Left forelimb (tissue), 1 donor: ENCODE measurements at places on chromosomes 16 and 17.

DNA sequence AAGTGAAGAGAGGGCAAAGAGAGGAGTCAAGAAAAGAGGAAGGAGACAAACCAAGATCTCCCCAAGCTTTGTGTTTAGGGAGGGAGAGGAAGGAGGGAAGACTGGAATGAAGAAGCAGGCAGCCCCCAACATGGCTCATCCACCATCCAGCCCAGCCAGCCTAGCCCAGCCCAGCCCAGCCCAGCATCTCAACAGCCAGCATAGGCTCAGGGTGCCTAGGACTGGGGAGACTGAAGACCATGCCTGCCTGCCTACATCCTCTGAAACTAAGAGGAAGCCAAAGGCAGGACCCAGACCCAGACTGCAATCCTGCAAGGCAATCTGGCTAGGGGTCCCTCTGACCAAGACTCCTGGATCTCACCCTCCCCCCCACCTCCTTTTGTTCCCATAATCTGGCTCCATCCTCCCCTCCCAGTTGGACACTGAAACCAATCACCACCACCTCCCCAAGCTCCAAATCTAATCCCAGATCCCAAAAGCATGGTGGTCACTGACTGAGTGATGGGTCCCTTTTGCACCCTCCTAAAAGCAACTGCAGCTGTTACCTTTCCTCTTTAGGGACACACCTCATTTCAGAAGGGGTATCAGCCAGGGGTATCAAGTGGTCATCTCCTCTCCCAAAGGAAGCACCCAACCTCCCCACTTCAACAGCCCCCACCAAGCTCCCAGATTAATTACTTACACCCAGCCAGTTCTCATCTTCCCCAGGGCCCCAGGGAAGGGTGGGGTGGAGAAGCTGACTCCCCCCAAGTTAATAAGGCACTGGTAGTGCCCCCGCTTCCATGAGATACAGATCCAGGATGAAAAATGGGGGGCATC, 1.2 kb downstream of the HDAC5 start:
- DNase-seq, result no peak

GRCh38 chr16:83187405-83187804, 560.6 kb downstream of the CDH13 start:
- no peak for DNase-seq

GRCh38 chr17:33682599-33682998, 389.5 kb upstream of the ASIC2 start:
- no peak for DNase-seq

DNA sequence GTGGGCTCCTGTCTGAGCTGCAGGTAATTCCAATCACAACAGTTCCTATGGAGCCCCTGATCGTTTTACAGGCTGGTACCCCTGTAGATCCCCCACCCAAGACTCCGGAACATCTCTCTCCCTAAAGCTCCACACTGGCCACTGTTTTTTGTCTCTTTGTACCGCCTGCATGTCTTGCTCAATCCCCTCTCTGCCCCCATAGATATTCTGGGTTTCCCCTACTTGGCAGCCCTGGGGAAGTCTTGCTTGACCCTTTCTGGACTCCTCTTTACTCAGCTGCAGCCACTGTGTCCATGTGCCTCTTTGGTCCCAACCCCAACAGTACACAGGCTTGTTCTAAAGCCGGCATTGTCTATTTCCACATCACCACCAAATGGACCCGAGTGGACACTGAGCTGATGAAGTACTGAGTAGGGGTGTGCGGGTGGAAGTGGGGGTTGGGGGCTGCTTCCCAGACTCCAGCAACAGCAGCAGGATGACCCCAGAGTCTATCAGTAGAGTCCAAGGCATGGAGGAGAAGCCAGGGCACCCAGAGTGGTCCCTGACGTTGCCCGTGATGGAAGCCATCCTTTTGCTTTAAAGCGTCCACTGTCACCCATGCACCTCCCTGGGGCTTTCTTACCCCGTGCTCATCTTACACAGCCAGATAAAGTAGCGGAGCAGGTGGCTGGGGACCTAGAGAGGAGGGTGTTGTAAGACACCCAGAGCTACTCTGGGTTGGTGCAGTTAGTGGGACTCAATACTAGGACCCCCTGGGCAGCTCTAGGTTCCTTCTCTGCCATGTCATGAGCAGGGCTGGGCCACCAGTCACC, 6.4 kb downstream of the CD300LB start:
- peak; percentile 54 for DNase-seq

DNA sequence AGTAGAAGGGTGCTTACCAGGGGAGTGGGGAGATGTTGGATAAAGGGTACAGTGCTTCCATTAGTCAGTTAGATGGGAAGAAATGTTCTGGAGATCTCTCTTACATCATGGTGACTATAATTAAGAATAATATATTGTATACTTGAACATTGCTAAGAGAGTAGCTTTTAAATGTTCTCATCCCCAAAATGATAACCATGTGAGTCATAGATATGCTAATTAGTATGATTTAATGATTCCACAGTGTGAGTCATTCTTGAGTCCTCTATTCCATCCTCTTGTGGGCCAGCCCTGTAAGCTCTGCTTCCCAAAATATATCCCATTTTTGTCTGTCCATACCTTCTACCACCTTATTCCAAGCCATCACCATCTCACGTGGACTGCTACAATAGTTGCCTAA, 80.6 kb upstream of the CDH11 start:
- no peak for DNase-seq

DNA sequence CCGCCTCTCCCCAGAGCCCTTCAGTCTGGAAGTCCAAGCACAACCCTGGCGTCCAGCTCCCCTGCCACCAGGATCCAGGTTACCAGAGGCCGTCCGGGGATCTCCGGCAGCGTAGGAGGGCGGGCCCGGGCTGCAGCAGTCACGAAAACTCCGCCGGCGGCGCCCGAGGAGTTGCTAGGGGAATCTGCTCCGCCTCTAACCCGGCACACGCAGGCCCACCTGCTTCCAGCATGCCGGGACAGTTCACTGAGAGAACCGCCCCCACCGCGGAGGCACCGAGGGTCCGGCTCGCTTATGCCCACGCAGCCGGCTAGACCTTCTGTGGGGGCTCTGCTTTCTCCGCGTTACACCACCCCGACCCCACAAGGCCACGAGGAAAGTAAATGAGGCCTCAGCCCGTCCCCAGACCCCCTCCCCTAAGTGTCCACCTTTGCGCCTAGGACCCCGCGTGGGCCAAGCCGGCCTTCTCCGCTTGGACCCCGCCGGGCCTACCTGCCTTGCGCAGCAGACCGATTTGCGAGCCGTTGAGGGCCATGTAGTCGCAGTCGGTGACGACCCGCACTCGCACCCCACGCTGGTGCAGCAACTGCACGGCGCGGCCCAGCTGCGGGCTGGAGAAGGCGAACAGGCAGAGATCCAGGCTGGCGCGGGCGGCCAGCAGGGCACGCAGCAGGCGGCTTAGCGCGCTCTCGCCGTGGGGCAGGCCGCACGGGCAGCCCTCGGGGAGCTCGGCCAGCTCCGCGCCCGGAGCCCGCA, 587 bp downstream of the PLD6 start:
- peak; percentile 74 for DNase-seq

GRCh38 chr17:42866631-42867575, 15.9 kb downstream of the AOC3 start:
- no peak for DNase-seq

GRCh38 chr17:80720610-80721577, 176.3 kb downstream of the RPTOR start:
- peak; percentile 55 for DNase-seq

- no peak for DNase-seq
Measured at GRCh38 chr17:44772308-44773045, 13.7 kb downstream of the ADAM11 start.

DNA sequence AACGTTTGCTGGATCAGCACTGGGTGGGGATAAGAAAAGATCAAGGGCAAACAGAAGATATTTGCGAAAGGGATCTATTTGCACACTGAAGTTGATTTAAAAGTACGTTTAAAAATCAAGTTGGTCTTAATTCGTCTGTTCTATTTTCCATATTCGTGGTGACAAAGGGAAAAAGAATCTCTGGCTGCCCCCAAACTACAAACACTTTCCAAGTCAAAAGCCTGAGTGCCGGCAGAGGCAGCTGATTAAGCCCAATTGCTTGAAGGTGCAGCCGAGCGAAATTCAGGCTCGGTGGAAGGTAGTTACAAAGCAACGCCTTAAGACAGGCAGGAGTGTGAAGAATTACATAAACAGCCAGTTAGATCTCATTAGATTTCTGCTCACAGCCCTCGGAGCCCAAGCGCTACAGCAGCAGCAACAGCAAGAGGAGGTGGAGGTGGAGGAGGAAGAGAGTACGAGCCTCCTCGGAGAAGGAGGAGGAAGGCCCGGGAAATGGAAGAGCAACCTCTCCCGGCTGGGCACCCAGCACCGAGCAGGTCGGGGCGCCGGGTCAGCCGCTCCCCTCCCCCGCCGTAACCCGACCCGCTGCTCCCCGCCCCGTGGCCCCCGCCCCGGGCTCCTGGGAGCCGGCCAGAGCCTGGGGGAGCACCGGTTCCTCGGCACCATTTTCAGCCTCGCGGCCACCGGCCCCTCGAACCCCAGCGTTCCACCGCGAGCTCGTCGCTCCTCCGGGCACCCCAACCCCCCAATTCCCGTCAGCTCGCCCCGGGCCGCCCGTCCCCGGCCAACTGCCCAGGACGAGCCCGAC, 890 bp downstream of the TOB1 start:
- DNase-seq, result peak; percentile 78

DNA sequence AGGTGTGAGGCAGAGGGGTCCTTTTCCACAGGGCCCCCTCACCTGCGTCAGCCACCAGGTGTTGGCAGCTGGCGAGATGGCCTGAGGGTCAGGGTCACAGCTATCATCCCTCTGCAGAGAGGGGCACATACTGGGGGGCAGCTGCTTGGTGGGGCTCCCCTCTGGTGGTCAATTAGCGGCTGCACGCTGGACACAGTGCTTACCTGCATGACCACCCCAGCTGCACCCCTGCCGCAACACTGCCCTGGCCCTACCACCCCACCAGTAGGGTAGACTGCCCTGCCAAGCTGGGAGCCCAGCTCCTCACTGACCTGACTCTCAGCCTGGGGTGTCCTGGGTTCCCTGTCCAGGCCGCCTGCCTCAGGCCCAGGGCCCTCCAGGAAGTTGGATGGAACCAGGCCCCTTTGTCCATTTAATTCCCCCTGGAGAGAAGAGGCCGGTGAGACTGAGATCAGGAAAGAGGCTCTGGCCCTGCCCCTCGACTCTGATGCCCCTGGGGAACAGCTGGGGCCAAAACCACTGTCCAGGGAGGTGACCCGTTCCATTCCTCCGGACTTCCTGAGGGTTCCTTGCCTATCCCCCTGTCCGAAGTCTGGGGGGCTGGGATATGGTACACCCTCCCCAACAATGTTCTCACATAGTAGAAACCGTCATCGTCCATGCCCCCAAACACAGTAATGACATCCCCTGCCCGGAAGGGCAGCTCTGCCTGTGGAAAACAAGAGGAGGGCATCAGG, 23.7 kb downstream of the TSPOAP1 start:
- DNase-seq, result no peak

DNA sequence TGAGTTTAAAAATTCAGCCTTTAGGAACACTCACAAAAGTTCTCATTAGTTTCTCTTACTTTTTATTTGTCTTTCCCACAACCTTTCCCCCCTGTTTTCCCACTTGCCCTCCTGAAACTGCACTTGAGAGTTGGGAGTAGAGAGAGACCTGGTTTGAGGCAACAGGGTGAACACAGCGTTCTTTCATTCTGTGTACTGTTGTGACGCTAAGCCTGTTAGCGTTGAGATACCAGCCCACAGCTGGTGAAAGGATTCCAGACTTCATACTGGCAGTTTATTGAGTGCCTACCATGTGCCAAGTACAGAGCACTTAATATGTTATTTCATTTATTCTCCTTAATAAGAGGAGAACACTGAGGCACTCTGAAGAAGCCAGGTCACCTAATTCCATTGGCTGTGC, 10.3 kb downstream of the TNRC6C start:
- no peak for DNase-seq

- no peak for DNase-seq
Measured at GRCh38 chr16:8590811-8591210, 500 bp upstream of the TMEM114 start.

- no peak for DNase-seq
Measured at GRCh38 chr16:21103941-21104860, 46.4 kb downstream of the DNAH3 start.

DNA sequence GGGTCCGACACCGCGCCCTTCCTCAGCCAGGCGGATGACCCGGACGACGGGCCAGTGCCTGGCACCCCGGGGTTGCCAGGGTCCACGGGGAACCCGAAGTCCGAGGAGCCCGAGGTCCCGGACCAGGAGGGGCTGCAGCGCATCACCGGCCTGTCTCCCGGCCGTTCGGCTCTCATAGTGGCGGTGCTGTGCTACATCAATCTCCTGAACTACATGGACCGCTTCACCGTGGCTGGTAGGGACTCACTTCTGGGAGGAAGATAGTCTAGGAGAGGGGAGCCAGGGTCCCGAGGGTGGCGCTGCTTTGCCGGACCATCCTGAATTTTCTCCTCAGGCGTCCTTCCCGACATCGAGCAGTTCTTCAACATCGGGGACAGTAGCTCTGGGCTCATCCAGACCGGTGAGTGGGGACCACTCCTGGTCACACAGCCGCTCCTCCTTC, 601 bp downstream of the SPNS1 start:
- DNase-seq, result no peak

DNA sequence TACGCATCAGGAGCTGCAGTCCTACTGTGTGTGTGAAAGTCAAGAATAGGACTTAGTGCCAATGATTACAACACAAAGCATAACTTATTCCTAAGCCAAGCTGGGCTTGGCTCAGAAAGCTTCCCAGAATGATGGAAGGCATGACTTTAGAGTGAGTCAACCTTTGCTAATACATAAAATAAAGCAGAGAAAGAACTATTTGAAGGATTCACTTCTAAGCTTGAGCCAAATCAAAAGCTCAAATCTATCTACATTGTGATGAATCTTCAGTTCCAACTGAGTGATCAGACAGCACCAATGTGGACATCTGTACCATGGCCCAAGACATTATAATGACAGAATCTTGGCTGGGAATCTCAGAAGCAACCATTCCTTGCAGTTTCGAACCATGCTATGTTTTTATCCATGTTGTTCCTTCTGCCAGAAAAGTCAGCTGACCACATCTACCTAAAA, 41.4 kb downstream of the SMG6 start:
- no peak for DNase-seq

DNA sequence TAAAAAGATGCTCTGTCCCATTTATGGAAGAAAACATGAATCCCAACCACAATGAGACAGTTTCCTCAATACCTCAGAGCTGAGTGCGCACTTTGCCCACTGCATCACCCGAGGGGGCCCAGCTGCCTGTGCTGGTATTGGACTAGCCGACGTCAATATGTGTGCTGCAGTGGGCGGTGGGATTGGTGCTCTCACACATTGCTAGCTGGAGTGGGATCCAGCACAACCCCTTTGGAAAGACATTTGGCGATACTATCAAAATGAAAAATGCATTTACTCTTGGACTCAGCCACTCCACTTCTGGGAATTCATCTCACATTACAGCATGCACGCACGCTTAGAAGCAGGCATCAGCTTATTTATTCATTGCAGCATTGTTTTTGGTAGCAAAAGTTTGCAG, 289.2 kb upstream of the FOXF1 start:
- DNase-seq, result no peak
